ENCODE measurements at places on chromosomes 2 and 18.
A peak's percentile ranks its signal among the peaks of the same experiment; 100 is the strongest.

DNA sequence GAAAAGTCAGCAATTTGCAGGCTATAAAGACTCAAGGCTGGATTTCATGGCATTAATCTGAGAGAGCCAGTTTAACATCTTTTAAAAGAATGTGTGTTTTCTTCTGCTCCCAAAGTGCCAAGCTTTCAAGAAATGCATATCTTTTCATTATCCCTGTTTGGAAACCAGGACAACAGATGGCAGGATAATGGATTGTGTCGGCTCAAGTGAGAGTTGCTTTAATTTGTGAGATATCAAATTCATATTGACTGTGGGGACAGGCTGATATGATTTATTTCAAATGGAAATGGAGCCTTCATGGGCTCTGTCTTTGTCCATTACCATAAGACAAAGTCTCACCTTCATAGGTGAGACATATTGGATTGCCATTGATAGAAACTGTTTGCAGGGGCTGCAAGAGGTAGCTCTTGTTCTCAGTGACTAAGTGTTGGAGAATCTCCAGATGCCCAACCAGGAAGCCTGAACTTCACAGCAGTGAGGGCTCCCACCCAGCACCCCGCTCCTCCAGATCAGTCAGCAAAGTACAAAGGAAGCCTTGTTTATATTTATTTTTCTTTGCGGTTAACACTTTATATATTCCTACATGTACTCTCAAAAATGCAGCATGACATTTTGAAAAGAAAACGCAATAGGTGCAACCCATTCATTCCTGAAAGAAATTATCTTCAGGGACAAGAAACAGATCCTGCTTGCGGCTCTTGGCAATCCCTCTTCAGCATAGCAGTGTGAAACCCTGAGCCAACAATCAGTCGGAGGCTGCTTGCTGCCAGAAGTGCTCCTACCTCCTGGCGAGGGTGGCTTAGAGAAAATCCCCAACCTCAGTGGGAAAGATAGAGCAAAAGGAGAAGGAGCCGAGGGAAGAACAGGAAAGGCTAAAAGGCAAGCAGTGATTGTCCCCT lies 65.8 kb upstream of the ATL2 start:
- DNase-seq, result peak; percentile 26

GRCh38 chr18:42801706-42802105 lies 313.8 kb downstream of the RIT2 start:
- peak; percentile 10 for DNase-seq

- peak; percentile 63 for DNase-seq
These were observed 1006.6 kb upstream of the POU3F3 start for GRCh38 chr2:103847276-103847675.

DNA sequence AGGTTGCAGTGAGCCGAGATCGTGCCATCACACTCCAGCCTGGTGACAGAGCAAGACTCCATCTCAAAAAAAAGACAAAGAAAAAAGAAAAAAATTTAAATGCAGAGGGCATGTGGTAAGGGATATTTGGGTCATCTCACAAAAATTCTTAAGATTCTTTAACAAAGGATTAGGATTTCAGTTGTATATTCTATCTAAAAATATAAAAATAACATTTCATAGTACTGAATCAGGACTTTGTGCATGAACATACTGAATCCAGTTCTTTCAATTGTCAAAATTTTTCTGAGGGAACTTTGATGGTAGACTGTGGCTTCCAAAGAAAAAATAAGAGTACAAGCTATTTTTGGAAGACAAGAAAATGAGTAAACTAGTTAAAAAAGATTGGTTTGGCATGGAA lies 6.5 kb upstream of the PPP3R1 start:
- peak; percentile 78 for DNase-seq

- no peak for DNase-seq
These were observed 167.8 kb downstream of the PMAIP1 start for GRCh38 chr18:60067426-60068210.

- DNase-seq, result no peak
These were observed 72.0 kb downstream of the ARMC9 start for GRCh38 chr2:231270221-231271114.

DNA sequence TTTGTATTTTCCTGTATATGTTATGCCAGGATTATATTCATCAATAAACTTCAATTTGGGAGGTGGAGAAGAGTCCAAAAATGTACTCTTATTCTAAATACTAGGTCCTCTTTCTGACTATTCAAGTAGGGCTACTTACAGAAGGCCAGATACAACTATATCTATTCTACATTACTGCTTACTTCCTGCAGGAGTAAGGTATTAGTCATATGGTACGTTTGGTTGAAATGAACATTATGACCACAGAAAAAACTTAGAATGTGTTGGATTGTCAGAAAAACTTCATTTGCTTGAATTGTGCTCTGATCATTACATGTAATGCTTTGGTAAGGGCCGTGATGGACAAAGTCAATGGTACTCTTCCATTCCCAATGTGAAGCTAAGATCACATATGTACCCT lies 35.0 kb downstream of the STAT4 start:
- peak; percentile 45 for DNase-seq

- peak; percentile 24 for DNase-seq
These were observed 123.0 kb upstream of the CCDC150 start for GRCh38 chr2:196516564-196516963.

DNA sequence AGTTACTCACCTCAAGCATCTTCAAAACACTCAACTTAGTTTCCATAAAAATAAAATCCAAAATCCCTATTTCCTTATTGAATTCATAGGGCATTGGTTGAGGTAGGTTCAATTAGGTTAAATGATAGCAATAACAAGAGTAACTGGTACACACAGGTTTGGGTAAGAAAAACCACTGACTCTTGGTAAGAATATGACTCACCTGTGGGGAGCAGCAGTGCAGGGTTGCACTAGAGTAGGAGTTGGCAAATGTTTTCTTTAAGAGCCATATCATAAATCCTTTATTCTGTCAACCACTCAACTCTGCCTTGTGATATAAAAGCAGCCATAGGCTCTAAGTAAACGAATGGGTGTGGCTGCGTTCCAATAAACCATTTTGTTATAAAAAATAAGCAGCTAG lies 71.4 kb upstream of the CDH20 start:
- no peak for DNase-seq

DNA sequence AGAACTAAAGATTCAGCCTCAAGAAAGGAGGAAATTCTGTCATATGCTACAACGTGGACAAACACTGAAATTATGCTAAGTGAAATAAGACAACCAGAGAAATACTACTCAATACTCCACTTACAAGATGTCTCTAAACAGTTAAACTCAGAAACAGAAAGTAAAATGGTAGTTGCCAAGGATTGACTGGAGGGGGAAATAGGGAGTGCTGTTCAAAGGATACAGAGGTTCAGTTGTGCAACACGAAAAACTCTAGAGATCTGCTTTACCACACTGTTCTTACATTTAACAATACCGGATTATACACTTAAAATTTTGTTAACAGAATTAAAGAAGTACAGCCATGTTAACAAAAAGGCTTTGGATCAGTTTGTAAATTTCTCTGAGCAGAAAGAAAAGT lies 39.8 kb upstream of the C2orf15 start:
- DNase-seq, result no peak

DNA sequence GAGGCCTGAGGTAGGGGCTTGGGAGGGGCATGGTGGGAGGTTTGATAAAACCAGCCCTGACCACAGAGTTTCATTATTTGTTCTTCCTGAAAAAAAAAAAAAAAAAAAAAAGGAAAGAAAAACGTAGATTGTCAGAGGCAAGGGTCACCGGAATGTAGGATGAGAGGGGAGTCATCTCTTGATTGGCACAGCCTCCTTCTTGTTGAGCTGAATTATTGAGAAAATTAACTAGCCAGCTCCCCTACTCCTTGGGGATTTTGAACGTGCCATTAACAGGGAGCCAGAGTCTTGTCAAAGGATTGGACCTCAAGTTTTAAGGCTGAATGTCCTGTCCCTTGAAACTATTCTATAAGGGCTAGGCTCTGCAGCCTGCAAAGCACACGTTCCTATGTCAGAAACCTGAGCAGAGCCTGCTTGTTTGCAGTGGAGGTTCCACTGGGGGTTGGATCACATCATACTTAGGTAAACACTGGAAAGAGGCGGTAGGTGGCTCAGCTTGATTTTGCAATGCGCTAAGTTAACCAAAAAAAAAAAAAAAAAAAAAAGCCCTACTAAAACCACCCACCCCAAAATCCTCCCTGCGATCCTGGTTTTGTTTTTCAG lies 2.3 kb downstream of the INHBB start:
- DNase-seq, result no peak

DNA sequence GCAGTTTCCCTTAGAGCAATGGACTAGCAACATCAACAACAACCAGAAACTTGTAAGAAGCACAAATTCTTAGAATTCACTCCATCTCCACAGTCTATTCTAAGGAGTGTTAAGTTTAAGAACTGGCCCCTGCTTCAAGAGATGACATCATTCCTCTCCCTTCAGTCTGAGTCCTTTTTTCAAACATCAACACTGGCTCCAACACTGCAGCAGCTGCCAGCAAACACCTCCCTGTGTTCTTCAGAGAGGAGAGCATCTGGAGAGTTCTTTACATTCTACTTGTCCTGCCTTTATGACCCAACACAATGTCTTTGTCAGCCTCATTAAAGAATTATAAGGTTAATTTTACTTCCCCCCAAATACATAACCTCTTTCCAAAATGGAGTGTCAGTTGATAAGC lies 122.3 kb downstream of the HNMT start:
- DNase-seq, result peak; percentile 48
